ENCODE measurements at places on chromosomes 5 and 9. TPM values are rescaled to one million over a fixed set of nuclear protein-coding genes. Genes with fewer than 3 reads are reported as not detected.

GRCh38 chr5:38757451-38758245 lies 88.2 kb upstream of the OSMR start:
- H3K36me3 ChIP-seq, result no peaks in the 10 kb centered on the region
- H3K27me3 ChIP-seq, result peaks cover 18% of the 10 kb centered on the region
- no peak overlapping the region for H3K27ac ChIP-seq
- no peak for DNase-seq

GRCh38 chr5:10607666-10608073 lies 43.8 kb downstream of the ANKRD33B start:
- H3K36me3 ChIP-seq, result no peaks in the 10 kb centered on the region
- peak overlapping the region; percentile 67 for H3K4me3 ChIP-seq
- no peak overlapping the region for H3K27ac ChIP-seq
- peaks cover 12% of the 10 kb centered on the region for H3K4me1 ChIP-seq

- no peak overlapping the region for H3K4me3 ChIP-seq
- peaks cover 21% of the 10 kb centered on the region for H3K27me3 ChIP-seq
- H3K27ac ChIP-seq, result no peak overlapping the region
- peaks cover 1% of the 10 kb centered on the region for H3K4me1 ChIP-seq
Observed at GRCh38 chr9:124179196-124180071, 78.3 kb upstream of the NEK6 start.

- no peak overlapping the region for H3K4me3 ChIP-seq
- H3K4me1 ChIP-seq, result peaks cover 7% of the 10 kb centered on the region
- no peak overlapping the region for H3K27ac ChIP-seq
- no peaks in the 10 kb centered on the region for H3K27me3 ChIP-seq
- H3K36me3 ChIP-seq, result peaks cover 4% of the 10 kb centered on the region
Observed at GRCh38 chr9:121278477-121279261, 10.7 kb downstream of the GSN start.

Gene ROR2
- total RNA-seq, result 0.14 TPM

DNA sequence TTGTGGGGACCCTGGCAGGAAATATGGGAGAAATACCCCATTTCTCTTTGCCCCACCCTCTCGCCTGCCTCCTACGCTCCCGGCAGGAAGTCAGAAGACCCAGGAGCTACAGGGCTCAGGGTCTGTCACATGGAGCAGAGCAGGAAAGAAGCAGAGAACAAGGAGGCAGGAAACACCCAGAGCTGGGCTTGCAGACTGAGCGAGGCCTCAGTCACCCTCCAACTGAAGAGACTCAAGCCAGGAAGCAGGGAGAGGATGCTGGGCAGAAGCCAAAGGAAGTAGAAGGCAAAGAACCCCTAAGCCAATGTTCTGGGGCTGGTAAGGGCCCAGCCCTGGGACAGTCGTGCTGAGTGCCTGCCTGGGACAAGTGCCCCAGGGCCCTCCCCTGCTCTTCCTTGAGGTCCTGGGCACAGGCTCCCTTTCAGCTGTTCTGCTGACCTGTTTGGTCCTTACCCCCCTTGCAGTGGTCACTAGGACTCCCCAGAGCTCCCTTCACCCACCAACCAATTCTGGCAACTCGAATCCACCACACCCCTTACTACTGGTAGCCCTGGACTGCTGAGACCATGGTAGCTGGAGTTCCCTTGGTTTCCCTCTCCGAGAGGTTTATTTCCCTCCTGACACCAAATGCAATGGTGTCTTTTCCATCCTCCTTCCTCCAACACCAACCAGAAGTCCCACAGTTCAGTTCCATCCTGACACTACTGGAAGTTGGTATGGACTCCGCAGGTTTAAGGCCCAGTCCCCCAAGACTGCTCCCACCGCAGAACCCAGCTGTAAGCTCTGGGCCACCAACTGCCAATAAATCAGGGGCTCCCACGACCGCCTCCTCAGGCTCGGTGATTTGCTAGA lies 157.5 kb downstream of the COL23A1 start:
- H3K36me3 ChIP-seq, result no peaks in the 10 kb centered on the region
- no peak overlapping the region for H3K27ac ChIP-seq
- no peak for DNase-seq
- no peaks in the 10 kb centered on the region for H3K27me3 ChIP-seq
- no peak overlapping the region for H3K4me3 ChIP-seq

GRCh38 chr5:148583421-148583965 lies 70.8 kb downstream of the HTR4 start:
- peaks cover 5% of the 10 kb centered on the region for H3K27me3 ChIP-seq
- H3K4me3 ChIP-seq, result no peak overlapping the region
- H3K36me3 ChIP-seq, result no peaks in the 10 kb centered on the region
- DNase-seq, result no peak
- H3K4me1 ChIP-seq, result no peaks in the 10 kb centered on the region

- H3K27ac ChIP-seq, result no peak overlapping the region
- H3K4me1 ChIP-seq, result peaks cover 26% of the 10 kb centered on the region
- peaks cover 5% of the 10 kb centered on the region for H3K36me3 ChIP-seq
- no peak overlapping the region for H3K4me3 ChIP-seq
- no peaks in the 10 kb centered on the region for H3K27me3 ChIP-seq
- no peak for DNase-seq
Observed at GRCh38 chr5:54651482-54652076, 134.0 kb downstream of the SNX18 start.

- no peak overlapping the region for H3K27ac ChIP-seq
- H3K36me3 ChIP-seq, result no peaks in the 10 kb centered on the region
- no peak for DNase-seq
- no peaks in the 10 kb centered on the region for H3K4me1 ChIP-seq
Observed at GRCh38 chr9:108003526-108003925, 514.0 kb upstream of the KLF4 start.

GRCh38 chr5:154523709-154524108 lies 45.7 kb upstream of the HAND1 start:
- H3K27ac ChIP-seq, result no peak overlapping the region
- no peak for DNase-seq
- no peak overlapping the region for H3K4me3 ChIP-seq
- H3K36me3 ChIP-seq, result no peaks in the 10 kb centered on the region
- peaks cover 2% of the 10 kb centered on the region for H3K4me1 ChIP-seq

DNA sequence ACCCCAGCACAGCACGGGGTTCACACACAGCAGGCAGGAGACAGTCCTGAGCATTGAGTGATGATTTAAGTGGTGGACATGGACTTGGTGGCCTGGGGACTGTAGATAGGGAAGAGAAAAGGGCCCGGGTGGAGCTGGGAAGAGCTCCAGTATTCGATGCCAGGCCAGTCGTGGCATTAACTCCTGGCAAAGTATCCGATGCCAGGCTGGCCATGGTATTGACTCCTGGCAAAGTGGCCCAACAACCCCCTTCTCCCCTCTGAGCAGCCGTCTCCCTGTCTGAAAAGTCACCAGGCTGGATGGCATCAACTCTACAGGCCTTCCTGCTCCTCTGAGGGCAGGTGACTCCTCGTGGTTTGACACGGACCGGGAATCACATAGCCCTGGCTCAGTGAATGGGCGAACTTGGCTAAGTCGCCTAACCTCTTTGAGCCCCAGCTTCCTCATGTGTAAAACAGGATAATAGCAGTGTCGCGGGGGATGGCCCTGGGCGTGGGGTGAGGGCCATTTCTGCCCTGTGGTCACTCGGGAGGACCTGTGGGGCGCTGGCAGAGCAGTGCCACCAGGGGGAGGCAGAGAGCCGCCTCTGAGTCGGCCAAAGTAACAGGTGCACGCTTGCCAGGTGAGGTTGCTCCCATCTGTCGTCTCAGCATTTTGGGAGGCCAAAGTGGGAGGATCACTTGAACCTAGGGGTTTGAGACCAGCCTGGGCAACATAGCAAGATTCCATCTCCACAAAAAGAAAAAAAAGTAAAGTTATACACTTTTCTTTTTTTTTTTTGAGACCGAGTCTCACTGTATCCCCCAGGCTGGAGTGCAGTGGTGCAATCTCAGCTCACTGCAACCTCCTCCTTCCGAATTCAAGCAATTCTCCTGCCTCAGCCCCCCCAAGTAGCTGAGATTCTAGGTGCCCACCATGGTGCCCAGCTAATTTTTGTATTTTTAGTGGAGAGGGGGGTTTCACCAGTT lies 5.7 kb upstream of the SEC16A start:
- H3K27me3 ChIP-seq, result no peaks in the 10 kb centered on the region
- no peaks in the 10 kb centered on the region for H3K36me3 ChIP-seq
- H3K4me3 ChIP-seq, result no peak overlapping the region
- peak; percentile 84 for DNase-seq
- no peak overlapping the region for H3K27ac ChIP-seq

Gene CCL28
- 18.0 TPM for total RNA-seq

GRCh38 chr5:152532714-152533113 lies 127.6 kb upstream of the NMUR2 start:
- H3K27ac ChIP-seq, result no peak overlapping the region
- no peak overlapping the region for H3K4me3 ChIP-seq
- no peaks in the 10 kb centered on the region for H3K36me3 ChIP-seq
- no peaks in the 10 kb centered on the region for H3K4me1 ChIP-seq

DNA sequence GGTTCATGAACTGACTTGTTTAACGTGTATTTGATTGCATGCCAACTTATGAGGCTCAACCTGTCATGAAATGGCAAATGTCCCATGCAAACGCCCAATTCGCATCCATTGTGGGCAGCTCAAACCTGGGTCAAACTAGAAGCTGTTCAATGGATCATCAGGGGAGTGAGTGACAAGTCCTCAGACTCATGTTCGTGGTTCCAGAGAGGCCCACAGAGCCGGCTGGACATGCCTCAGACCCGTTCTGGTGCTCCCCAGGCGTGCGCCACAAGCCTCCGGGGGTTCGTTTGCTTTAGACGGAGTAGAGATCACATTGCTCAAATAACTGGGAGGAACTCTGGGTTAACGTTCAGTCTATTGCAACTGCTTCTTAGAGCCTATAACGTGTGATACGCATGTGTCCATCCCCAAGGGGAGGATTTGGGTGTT lies 15.0 kb downstream of the GFI1B start:
- no peak overlapping the region for H3K4me3 ChIP-seq
- peaks cover 24% of the 10 kb centered on the region for H3K27me3 ChIP-seq
- no peak for DNase-seq
- no peaks in the 10 kb centered on the region for H3K36me3 ChIP-seq
- H3K27ac ChIP-seq, result no peak overlapping the region

Gene SLC4A9
- 0.17 TPM for total RNA-seq

Gene GLRA1
- not detected for total RNA-seq

- H3K36me3 ChIP-seq, result no peaks in the 10 kb centered on the region
- H3K27ac ChIP-seq, result no peak overlapping the region
Observed at GRCh38 chr5:39440958-39441624, 16.3 kb upstream of the DAB2 start.

Data from activated naive CD8-positive, alpha-beta T cell treated with anti-CD3 and anti-CD28 coated beads, Interleukin-2, amount 10 ng/mL, durations not matched to agents 7 days and 5 days (primary cell).